Skin of body (tissue), 3 donors: ENCODE measurements at places on chromosomes 12 and 14. TPM values are rescaled to one million over a fixed set of nuclear protein-coding genes. Genes with fewer than 3 reads are reported as not detected.
A peak's percentile ranks its signal among the peaks of the same experiment; 100 is the strongest.

- DNase-seq, result peak; percentile 89
Measured at GRCh38 chr12:116381744-116382685, 104.5 kb upstream of the MED13L start.

- DNase-seq, result peak; percentile 98
Measured at GRCh38 chr14:63203618-63204406, 431 bp upstream of the RHOJ start.

- no peak for DNase-seq
Measured at GRCh38 chr14:68921049-68921448, 58.1 kb downstream of the ACTN1 start.

DNA sequence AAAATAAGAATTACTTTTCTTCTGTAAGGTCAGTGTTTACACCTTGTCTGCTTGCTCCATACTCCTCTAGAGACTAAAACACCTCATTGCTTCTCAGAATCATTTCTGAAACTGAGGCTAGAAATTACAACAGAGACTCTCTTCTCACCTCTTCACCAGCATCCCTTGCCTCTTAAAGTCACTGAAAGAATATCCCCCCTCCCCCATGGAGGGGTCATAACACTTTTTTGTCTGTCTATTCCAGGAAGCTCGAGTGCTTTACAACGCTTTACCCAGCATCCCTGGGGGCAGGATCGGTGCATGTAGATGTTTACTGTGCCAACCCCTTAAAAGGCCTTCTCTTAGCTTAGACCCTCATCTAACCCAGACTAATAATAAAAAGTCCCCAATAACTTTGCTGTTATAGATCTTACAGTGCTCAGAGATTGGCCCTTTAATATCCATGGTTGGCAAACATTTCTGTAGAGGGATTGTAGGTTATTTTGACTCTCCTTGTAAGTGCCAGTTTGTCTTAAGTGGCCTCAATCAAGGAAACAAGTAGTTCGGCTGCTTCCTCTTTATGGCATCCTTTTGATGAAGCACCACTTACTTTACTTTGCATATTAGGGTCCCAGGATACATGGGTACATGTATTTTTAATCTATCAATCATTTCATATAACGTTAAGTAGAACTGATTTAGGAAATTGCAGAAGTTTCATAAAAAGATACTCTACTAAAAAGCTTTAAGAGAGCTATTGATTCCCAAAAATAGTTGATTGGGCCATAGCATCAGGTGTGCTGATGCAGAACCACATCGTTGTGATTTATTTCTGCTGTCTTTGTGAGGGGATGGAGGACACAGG lies 29.3 kb downstream of the PRKCH start:
- DNase-seq, result no peak

DNA sequence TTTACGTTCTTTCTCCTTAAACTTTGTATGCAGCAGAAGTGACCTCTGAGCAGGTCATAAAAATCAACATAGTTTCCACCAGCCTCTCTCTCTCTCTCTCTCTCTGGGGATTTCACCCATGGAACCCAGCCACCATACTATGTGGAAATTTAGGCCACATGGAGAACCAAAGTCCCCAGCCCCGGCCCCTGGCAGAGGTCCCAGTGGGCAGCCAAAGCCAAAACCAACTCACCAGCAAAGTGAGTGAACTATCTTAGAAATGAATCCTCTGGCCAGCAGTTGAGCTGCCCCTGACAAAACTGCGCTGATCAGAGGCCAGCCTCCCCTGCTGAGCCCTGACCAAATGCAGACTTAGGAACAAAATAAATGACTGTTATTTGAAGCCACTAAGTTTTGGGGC lies 9.2 kb downstream of the DUSP6 start:
- no peak for DNase-seq

Gene C12orf42
- total RNA-seq, result 0.30 TPM

Gene GLIPR1L1
- not detected for total RNA-seq

Gene TBK1
- total RNA-seq, result 26.7 TPM

Gene PRR4
- 1.6 TPM for total RNA-seq

Gene KRT74
- total RNA-seq, result 133 TPM

Gene KITLG
- total RNA-seq, result 34.1 TPM
